Activated T-helper 1 cell treated with anti-CD3 and anti-CD28 coated beads, Interleukin-12 subunit alpha, Interleukin-12 subunit beta, Interleukin-2, Interleukin-4 antibody, amounts not matched to agents 30 ng/mL and 10 ng/mL and 1 ng/mL, durations not matched to agents 14 hours and 24 hours and 36 hours (primary cell): ENCODE measurements at places on chromosomes 6 and 20. TPM values are rescaled to one million over a fixed set of nuclear protein-coding genes. Genes with fewer than 3 reads are reported as not detected.

The F13A1 gene
- total RNA-seq: not detected in 2 replicates

The SERPINB6 gene
- 33.7 and 34.9 TPM in 2 replicates for total RNA-seq

GRCh38 chr6:169949511-169950097, 198.2 kb downstream of the ERMARD start:
- no peak for DNase-seq

The ARG1 gene
- not detected in 2 replicates for total RNA-seq

DNA sequence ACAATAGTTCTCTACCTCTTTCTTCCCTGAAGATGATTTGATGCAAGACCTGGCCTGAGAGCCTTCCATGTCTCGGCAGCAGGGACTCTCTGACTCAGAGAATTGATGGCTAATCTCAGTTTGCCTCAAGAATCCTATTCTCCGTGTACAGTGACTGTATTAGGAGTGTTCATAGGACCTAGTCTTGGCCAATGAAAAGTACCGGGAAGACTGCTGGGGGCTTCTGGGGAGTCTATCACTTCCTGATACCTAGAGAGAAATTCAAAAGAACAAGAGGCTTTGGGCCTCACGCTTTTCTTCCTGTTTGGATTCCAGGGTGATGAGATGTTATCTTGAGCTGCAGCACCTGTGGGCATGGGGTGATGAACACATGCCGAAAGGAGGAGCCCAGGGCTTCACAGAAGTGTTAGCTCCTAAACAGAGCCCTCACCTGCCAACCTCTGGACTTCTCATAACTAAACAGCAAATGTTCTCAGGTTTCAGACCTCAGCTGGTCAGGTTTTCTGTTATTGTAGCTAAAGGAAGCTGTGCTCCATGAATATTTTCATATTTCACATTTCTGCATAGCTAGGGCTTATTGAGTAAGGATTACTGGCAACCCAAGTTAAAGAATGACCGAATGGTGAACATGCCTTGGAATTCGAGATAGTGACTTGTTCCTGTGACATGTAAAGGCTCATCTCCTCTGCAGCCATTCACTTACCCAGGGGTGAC, 323.1 kb upstream of the AGPAT4 start:
- DNase-seq: no peak

The TFAP2A gene
- total RNA-seq: not detected in 2 replicates

GRCh38 chr20:63345328-63346100, 15.6 kb downstream of the CHRNA4 start:
- no peak for DNase-seq

DNA sequence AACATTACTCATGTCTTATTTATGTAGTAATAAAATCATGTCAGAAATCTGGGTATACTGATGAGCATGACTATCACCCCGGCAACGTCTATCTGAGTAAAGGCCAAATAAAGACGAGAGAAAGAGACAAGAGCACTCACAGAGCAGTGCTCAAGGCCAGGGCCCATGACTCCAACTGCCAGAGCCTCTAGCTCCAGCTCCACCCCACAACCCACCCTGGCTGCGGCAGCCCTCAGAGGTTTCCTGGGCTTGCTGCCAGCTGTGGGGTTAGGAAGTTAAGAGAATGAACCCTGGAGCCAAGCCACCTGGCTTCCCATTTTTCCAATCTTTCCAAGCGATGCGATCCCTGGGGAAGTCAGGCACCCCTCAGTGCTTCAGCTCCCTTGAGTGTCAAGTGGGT, 92.0 kb upstream of the PAX1 start:
- no peak for DNase-seq
